ENCODE measurements at places on chromosomes 3 and 15. TPM values are rescaled to one million over a fixed set of nuclear protein-coding genes. Genes with fewer than 3 reads are reported as not detected.

CAPN3 gene
- 0.21 TPM for total RNA-seq

KLHL40 gene
- total RNA-seq, result not detected

CFAP20DC gene
- 2.3 TPM for total RNA-seq

TUSC7 gene
- not detected for total RNA-seq

GRCh38 chr3:171428321-171428787 lies 31.9 kb downstream of the TNIK start:
- DNase-seq, result no peak

GRCh38 chr3:80232760-80233159 lies 465.0 kb upstream of the ROBO1 start:
- no peak for DNase-seq

DNA sequence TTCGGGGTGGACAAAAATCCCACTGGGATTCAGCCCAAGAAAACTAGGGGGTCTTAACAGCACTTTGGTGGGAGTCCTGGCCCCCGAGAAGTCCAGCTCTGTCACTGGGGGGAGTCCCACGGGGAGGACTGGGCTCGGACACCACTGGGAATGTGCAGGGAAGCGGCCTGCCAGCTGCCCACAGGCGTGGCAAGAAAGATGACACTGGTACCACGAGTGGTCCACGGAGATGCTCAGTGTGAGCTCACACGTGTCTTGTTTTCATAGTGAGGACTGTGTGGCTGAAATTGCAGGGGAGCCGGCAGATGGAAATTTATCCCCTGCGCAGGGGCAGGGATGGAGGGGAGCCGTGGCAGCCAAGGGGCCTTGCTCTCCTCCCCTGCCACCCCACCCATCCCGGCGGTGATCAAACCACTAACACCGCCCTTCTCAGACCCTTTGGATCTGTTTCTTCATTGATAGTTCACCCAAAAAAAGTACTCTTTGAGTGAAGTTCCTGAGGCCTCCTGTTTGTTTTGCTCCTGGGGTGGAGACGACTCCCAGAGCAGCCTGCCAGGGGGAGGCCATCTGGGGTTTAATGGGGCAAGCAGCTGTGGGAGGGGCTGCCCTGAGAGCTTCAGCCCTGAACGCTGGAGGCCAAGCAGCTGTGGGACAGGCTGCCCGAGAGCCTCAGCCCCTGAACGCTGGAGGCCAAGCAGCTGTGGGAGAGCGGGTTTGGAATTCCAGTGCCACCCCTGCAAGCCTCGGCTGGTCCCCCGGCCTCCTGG lies 130.9 kb downstream of the LRRK1 start:
- no peak for DNase-seq

- no peak for DNase-seq
These were observed 56.9 kb downstream of the SLC9A9 start for GRCh38 chr3:143791386-143791785.

DNA sequence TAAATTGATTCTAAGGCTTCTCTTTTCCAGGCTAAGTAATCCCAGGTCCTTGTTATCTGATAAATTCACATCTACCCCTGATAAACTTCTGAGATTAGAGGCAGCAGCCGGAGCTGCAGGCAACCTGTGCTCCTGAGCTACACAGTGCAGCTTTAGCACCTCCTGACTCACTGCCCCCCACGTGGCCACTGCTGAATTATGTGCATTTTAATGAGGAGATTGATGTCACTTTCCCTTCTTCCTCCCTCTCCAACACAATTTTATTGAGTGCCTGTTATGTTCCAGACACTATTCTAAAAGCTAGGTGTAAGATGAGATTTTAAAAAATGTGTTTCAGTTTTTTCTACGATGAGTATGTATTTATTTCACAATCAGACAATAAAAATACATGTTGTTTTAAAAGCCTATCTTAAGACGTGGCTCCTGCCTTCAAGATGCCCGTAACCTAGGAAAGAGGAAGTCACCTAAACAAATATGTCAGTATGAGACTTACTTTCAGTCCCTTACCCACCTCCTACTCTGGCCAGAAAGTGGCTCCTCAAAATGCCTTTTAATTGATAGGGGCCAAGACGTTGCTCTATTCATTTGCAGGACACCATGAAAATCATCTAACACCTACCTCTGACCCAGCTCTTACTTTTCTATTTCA lies 161.5 kb upstream of the PFN2 start:
- no peak for DNase-seq

DNA sequence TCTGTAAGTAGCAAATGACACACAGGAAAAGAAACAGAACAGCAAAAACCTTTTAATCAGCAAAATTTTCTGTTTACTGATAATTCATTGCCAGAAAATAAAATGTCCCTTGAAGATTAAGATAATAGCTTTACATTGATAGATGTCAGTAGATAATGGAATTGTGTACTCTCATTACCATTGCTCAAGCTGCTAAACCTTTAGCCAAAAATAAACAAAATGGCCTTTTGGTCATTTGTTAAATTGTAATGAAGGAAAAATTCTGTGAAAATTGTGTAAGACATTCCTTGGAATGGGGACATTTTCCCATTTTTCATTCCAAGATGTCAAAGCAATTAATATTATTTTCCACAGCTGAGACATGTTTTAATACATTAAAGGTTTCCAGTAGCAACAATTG lies 189.8 kb downstream of the PLOD2 start:
- no peak for DNase-seq

- no peak for DNase-seq
These were observed 29.5 kb upstream of the FAM107A start for GRCh38 chr3:58606693-58607092.

All from pulmonary artery endothelial cell (primary cell).